ENCODE measurements at places on chromosomes 6 and 20. TPM values are rescaled to one million over a fixed set of nuclear protein-coding genes. Genes with fewer than 3 reads are reported as not detected.

GRCh38 chr6:6740595-6740994 is 152.1 kb downstream of the LY86 start:
- DNase-seq = no peak

GRCh38 chr20:7990385-7990784 is 29.2 kb downstream of the TMX4 start:
- DNase-seq = no peak

- DNase-seq = peak; percentile 76
Measured at GRCh38 chr20:17556837-17557674, 12.8 kb upstream of the DSTN start.

DNA sequence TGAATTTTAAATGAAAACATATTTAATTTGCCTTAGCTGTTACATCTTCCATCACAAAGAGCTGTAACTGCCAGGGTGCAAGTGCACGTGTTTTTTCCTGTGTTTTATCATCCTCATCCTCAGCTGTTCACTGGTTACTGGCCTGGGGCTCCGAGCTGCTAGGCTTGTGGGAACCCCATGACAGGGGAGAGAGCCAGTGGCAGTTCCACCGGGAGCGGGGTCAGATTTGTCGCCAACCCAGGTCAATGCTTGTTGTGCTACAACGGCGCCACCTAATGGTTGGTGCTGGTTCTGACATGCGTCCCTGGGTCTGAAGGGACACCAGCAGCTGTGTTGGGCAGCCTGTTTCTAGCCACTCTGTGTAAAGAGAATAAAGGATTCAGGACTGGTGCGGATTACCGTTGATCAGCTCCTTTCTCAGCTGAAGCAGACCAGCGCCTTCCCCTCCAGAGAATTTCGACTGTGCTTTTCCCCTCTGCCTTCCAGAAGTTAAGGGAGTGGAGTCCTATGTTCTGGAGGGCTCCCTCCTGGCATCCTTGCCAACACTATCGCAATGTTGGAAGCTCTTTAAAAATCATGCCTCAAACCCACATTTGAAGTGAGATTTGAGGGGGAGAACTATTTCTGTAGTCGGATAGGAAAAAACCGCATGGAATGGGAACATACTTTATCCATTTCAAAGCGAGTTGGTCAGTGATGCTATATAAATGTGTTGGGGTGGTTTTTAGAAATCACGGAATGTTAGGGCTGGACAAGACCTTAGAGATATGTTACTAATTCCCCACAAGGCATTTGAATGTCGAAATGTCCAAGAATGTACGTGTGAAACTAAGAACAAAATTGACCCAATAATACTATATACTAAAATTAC is 32.1 kb downstream of the SUMO4 start:
- peak; percentile 94 for DNase-seq

GRCh38 chr6:124490122-124490521 is 472.1 kb upstream of the RNF217 start:
- no peak for DNase-seq

DNA sequence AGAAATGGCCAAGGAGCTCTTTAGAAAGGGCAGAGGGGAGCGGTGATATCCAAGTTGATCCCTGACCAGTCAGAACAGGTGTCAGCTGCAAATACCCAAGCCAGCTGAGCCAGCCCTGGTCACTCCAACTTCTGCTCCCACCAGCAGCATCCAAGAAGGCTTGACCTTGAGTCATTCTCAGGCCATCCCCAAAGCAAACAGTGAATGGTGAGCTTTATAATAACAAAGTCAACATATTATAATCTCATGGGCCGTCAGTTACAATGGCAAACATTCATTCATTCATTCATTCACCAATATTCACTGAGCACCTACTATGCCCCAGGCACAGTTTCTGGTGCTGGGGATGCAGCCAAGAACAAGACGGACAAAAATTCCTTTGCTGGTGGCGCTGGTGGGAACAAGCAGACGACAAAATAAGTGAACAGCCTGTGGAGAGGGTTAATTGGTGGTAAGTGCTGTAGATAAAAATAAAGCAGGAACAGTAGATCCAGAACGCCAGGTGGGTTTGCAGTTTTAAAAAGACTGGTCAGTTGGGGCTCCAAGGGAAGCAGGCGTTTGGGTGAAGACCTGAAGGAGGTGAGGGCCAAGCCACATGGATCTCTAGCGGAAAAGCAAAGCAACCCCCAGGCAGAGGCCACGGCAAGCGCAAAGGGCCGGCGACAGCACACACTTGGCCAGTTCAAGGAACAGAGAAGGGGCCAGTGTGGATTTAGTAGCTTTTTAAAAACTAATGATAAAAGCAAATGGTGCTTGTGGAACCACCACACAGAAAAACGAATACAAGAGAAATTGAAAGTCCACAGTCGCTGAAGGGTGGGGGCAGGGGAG is 131.8 kb upstream of the PTPN1 start:
- DNase-seq = no peak

- DNase-seq = no peak
Measured at GRCh38 chr6:14711056-14711703, 534.7 kb upstream of the JARID2 start.

GRCh38 chr6:137033828-137034227 is 10.9 kb downstream of the IL20RA start:
- peak; percentile 40 for DNase-seq

DNA sequence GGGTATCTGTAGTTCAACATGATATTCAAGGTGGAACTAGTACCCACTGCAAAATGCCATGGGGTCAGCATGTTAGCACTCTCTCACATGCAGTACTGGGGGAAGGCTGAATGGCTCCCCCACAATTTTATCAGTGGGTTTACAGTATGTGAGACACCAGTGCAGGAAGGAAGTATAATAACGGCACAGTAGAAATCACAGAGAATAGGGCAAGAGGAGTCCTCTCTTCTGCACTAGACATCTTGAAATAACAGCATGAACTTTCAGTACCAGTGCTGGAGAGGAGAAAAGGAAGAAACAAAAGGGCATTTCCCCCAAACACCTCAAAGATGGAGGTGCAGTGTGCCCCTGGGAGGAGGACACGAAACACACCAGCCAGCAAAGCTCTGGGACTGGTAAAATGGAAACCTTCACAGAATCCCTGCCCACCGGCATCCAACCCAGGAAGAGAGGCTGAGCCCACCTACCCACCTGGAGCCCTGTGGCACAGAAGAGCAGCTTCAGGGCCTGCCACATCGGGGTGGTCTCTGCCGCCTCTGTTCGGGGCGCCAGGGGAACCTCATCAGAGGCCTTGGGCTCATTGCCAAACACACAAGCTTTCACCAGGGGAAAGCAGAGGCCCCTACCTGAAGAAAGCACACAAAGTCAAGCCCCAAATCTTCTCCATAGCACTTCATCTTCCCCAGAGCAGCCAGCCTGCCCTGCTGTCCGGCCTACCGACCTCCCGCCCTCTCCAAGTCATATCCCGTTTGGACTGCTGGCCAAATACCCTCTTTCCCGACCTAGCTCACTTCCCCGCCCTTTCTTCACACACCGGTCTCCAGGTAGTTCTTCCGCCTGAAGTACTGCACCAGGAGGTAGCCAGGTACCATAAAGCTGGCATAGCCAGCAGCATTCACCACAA is 1.2 kb downstream of the SLC35B2 start:
- peak; percentile 48 for DNase-seq

GRCh38 chr6:85912582-85912981 is 269.9 kb upstream of the SYNCRIP start:
- no peak for DNase-seq

GRCh38 chr6:168376811-168377483 is 57.4 kb upstream of the DACT2 start:
- no peak for DNase-seq

LPA gene
- not detected for total RNA-seq

RNF5 gene
- total RNA-seq = 26.3 TPM

LAMA5 gene
- 126 TPM for total RNA-seq
